ENCODE measurements at places on chromosomes 3 and 15.

DNA sequence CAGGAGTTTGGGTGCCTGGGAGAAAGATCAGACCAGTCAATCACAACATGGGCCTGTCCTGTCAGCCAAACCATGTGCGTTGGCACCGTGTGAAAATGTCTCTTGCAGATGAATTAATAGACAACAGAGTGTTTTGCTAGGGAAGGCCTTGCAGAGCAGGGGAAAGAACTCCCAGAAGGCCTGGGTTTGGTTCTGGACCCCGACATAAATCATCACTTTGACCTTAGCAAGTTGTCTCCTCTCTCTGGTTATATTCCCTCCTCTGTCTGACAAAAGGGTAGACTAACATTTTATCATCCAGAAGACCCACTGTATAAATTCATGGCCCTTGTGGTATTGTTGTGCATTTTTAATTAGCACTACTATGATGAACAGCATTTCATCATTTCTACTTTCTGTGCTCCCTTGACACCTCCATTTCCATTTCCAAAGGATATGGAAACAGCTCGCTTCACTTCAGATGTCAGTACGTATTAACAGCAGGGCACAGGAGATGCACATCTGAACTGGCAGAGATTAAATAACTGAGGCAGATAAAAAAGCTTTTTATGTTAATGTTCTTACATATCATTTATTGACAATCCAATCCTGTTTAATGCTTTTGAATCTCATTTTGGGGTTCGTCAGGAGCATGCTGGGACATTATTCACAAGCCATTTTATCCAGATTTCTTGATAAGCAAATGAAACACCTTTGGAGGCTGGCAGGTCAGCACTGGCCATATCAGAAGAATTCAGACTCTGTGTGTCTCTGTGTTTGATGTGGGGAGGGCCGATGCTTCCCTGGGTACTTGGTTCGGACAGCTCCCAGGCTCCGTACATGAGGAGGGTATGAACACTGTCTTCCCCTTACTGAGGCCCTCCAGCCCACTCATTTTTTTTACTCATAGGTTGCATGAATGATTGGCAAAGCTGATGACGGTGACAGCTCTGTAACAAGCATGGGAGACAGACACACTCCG, 28.2 kb upstream of the IL12A start:
- DNase-seq, result no peak

- DNase-seq, result peak; percentile 54
Measured at GRCh38 chr3:161316006-161316689, 55.2 kb downstream of the SPTSSB start.

GRCh38 chr3:184171562-184171961, 3.1 kb upstream of the AP2M1 start:
- no peak for DNase-seq

GRCh38 chr3:15636028-15636709, 34.6 kb downstream of the BTD start:
- no peak for DNase-seq

DNA sequence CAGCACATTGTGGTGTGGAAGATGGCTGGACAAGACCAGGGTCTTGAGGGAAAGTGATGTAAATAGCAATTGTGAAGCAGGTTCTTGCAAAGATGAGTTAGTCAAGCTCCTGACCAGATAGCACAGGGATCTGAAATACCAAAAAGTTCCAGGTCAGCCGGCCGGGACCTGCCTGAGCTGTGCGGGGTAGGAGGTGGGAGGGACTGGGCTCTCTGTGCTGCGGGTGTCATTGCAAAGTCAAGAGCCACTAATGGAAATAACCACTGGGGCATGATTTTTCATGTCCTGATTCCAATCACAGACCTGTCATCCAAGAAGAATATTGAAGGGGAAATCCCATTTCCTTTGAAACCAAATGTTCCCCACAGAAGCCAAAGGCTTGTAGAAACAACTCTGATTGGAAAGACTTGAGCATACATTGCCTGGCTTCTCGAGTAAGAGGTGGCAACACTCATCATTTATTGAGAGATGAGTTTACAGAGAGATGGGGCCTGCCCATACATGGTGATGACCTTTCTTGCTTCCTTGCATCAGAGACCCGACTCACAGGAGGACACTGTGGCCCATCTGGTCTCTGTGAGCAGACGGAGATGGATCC, 44.2 kb upstream of the KY start:
- DNase-seq, result no peak

GRCh38 chr3:3605226-3605625, 194.0 kb upstream of the LRRN1 start:
- no peak for DNase-seq

GRCh38 chr15:74821091-74821789, 5.2 kb upstream of the CPLX3 start:
- DNase-seq, result no peak

DNA sequence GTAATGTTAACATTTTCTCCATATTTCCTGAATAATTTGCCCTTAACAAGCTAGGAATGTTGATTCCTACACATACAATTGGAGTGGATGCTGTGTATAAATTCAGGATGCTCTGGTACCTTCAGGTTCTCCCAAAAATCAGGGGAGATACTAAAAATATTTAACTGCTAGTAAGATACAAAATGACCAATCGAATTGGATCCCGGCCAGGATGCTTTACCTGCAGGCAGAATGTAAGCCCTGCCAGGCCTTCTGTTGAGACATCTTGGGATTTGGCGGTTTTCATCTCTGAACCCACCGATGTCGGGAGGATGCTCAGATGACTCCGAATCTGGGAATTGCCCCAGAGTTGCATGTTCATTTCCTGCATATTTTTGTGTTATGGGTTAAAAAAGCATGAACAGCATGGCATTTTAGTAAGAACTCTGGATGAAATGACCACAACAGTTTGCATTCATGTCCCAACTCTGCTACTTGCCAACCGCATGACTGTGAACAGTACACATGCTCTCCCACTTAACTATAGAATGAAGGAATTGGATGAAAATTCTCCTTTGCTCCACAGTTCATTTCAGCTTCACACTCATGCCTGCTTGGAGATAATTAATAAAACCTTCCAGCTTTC, 241.4 kb upstream of the TBL1XR1 start:
- DNase-seq, result no peak

GRCh38 chr3:172073262-172073915, 34.0 kb downstream of the FNDC3B start:
- no peak for DNase-seq

- peak; percentile 91 for DNase-seq
Measured at GRCh38 chr3:102529452-102529851, 94.6 kb downstream of the ZPLD1 start.

Data from LNCaP clone FGC (cell line).